H7 (cell line): ENCODE measurements at places on chromosomes 11 and 22.

DNA sequence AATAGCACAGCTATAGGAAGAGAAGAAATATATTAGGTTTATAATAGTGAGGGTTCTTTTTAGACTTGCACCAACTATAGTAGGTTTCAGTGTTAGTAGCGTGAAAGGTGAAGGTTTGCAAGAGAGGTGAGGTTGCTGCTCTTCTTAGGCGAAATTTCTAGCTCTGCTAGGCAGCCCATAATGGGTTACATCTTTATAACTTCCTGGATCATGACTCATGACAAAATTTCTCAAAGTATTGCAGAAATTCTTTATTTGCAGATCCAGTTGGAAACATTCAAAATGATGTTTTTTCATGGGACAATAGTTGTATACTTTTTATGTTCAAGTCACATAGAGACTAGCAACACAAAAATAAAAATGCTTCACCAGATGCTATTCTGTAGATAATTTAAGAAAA, 260.0 kb downstream of the SOX6 start:
- DNase-seq = no peak

DNA sequence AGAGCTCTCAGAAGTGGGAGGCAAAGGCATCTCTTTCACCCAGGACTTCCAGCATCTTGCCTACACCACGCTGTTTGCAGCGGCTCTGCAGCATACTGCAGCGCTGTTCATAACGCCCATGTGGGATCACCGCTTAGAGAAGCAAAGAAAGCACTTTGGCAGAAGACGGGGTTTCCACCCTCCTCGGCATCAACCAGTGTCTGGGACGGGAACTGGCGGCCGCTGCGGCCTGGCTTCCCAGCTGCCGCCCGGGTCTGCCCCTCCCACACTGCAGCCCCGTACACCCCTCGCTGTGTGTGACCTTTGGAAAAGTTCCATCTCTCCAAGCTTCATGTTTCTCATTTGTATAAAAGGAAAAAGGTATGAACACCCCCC, 545 bp upstream of the TIRAP start:
- DNase-seq = peak; percentile 82

- no peak for DNase-seq
Measured at GRCh38 chr11:132231656-132232347, 861.4 kb downstream of the NTM start.

GRCh38 chr11:123292647-123293046, 97.6 kb upstream of the CLMP start:
- no peak for DNase-seq

- no peak for DNase-seq
Measured at GRCh38 chr11:74866557-74866956, 82.3 kb downstream of the XRRA1 start.

GRCh38 chr22:39535831-39536449, 3.4 kb upstream of the RPS19BP1 start:
- no peak for DNase-seq

GRCh38 chr11:116864531-116864930, 27.1 kb upstream of the APOA1 start:
- DNase-seq = no peak

DNA sequence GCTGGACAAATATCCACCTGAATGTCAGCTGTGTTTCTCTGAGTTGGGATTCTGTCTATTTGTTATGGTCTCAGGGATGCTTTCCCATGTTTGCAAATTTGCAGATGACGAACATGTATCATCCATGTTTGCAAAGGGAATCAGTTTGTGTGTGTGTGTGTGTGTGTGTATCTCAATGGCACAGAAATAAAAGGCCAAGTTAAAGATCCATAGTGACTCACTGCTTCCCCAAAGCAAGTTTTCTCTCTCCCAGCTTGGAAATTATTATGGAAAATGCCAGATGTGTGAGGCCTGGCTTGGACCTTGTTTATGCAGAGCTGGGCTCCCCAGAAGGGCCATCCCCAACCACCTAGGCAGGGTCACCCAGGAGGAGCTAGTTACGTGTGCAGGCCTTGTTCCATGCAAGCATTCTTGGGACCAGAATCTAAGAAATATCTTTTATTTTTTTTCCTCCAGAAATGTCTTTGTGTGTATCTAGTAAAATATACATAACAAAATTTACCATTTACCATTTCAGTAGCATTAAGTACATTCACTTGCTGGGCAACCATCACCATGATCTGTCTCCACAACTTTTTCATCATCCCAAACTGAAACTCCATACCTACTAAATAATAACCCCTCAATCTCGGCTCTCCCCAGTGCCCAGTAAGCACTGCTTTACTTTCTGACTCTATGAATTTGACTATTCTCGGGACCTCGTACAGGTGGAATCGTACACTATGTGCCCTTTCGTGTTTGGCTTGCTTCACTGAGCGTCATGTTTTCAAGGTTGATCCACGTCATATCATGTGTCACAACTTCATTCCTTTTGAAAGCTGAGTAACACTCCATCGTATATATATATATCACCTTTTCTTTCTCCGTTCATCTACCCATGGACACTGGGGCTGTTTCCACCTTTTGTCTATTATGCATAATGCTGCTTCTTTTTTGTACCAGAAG, 56.6 kb upstream of the WNT7B start:
- DNase-seq = peak; percentile 18

DNA sequence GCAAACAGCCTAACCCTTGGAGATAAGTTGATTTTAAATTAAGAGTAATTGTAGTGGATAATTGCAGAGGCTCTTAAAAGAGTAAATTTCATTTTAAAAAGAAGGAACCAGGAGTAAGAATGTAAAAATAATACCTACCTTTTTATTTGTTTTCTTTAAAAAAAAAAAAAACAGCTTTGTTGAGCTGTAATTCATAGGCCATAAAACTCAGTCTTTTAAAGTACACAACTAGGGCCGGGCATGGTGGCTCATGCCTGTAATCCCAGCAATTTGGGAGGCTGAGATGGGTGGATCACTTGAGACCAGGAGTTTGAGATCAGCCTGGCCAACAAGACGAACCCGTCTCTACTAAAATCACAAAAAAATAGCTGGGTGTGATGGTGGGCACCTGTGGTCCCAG, 42.4 kb downstream of the MTMR3 start:
- DNase-seq = no peak

DNA sequence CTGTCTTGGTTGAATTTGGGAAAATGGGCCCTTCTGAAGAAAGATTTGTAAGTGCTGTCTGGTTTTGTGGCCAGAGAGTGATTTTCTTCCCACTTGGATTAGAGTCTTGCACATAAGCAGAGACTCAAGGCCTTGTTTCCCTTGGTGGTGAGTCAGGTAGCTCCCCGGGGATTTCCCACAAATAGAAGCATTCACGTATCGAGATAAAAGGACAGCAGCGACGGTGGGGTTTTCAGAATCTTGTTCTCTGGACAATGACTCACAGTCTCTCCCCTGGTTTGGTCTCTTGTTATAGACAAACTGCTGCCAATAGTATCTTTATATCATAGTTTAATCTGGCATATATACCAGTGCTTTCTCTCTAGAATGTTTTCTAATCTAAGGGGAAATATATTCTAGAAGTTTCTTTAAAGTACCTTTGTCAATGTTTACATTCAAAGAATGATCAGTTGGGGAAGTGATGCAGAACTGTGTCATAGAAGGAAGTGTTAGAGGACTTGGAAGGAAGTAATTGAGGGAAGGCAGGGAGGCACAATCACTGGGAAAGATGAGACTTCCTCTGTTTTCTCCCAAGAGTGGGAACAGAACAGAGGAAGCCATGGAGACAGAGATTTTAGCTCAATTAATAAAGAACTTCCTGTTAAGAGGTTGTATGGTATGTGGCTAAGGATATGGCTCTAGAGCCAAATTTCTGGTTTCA, 18.1 kb downstream of the POLA2 start:
- DNase-seq = no peak

DNA sequence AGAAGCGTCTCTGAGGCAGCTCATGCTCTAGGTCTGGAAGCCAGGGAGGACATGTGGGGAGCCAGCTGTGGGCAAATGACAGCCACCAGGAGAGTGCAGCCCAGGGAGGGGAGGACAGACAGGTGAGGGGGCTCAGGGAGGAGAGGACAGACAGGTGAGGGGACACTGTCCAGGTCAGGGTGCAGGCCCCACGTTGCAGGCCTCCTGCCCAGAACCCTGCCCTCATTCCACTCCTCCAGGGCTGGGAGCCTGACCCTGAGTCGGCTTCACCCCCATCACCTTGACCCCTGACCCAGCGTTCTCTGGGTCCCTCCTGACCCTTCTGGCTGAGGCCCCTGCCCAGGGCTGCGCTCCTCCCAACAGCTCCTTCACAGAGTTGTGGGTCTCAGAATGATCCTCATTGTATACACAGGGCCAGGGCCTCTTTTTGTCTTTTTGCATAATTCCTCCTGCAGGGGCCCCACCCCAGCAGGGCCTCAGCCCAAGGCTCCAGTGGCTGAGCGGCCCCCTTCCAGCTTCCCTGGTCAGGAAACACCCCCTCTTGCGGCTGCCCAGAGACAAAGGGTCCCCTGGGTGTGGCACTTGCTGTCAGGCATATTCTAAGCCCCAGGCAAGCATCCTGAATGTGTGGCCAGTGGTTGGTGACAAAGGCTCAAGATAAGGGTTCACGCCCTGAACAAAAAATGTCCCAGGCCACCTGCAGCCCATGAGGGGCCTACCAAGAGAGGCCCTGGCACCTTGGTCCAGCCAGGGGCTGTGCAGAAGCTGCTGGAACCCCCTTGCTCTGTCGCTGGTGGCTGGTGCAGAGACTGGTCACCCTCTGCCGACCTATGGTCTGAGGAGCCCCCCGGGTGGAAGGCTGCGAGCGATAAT, 853.0 kb downstream of the BRD1 start:
- no peak for DNase-seq

DNA sequence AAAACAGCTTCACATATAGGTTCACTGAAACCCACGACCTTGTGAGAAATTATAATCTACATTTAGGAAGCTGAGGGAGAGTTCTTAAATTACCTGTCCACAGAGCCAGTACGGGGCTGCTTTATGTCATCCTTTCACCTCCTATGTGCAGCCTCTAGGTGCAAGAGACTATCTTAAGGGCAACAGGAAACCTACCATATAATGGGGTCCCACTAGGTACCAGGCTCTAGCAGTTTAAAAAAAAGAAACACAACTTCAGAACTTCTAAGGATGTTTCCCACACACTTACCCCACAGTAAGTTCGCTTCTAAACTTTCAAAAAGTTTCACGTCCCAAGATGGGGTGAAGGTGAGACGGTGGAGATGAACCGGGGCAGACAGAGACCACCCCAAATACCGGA, 573 bp downstream of the STK33 start:
- DNase-seq = no peak

GRCh38 chr22:26816726-26817125, 159.3 kb downstream of the MIAT start:
- DNase-seq = no peak

- DNase-seq = peak; percentile 64
Measured at GRCh38 chr11:126581871-126582648, 226.6 kb downstream of the ST3GAL4 start.

- no peak for DNase-seq
Measured at GRCh38 chr22:35160268-35160667, 94.3 kb downstream of the ISX start.

DNA sequence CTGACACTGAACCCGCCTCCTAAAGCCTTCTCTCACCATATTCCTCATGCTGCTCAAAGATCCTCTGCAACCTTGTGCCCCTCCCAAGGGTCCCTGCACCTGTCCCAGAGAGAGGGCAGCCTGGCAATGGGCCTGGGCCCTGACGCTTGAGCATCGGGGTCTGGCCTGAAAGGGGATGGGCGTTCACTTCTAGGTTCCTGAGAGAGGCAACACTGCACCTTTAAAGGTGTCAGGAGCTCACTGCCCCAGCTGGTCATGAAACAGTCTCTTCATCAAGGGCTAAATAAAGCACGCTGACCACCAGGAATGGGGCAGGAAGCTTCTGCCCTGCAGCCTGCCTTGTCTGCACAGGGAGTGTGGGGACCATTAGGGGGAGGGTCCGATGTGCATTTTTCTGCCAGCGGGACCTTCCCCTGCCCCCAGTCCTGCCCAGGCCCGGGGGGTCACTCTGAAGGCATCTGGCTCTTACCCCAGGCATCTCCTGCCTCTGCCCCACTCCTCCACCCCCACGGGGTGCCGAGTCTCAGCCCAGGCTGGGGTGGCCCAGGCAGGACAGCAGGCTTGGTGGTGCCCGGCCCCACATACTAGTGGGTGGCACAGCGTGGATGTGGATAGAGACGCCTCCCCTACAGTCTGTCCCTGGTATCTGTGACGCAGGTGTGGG, 3.5 kb downstream of the C11orf21 start:
- peak; percentile 43 for DNase-seq

DNA sequence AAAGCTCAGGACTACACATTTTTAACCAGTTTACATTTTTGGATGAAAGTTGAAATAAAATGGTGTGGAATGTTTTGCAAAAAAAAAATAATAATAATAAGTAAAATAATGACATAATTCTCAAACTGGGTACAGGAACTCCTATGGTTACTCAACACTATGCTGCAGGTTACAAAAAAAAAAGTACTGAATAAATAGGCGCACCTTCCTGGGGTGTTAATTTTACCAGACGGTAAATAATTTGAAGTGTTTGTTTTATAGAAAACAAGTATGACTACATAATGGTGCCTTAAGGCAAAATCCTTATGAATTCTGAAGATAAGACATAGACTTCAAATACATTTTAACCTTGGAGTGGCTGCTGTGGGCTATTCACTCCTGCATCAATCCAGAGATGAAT, 76.5 kb downstream of the RELT start:
- no peak for DNase-seq

DNA sequence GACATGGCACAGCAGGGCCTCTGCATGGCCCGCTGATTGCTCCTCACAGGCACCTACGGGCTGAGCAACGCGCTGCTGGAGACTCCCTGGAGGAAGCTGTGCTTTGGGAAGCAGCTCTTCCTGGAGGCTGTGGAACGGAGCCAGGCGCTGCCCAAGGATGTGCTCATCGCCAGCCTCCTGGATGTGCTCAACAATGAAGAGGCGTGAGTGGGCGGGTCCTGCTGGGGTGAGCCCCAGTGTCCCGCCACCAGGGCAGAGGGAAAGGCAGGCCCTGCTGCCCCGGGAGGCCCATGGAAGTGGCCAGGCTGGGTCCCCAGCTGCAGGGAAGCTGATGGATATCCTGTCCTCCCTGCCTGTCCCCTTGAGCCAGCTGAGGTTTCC, 18.6 kb upstream of the DGCR8 start:
- peak; percentile 64 for DNase-seq

GRCh38 chr22:19710769-19711106, 3.6 kb upstream of the SEPTIN5 start:
- peak; percentile 26 for DNase-seq

DNA sequence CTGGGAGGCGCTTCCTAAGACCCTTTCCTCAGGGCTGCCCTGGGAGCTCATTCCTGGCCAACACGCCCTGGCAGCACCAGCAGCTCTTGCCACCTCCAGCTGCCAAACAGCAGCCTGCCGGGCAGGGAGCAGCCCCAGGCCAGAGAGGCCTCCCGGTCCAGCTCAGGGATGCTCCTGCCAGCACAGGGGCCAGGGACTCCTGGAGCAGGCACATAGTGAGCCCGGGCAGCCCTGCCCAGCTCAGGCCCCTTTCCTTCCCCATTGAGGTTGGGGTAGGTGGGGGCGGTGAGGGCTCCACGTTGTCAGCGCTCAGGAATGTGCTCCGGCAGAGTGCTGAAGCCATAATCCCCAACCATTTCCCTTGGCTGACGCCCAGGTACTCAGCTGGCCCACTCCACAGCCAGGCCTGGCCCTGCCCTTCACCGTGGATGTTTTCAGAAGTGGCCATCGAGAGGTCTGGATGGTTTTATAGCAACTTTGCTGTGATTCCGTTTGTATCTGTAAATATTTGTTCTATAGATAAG, 7.6 kb downstream of the SLC39A13 start:
- DNase-seq = peak; percentile 77
